Activated CD8-positive, alpha-beta memory T cell treated with anti-CD3 and anti-CD28 coated beads, Interleukin-2, amount 10 ng/mL, durations not matched to agents 7 days and 5 days (primary cell): ENCODE measurements at places on chromosomes 1 and 21. TPM values are rescaled to one million over a fixed set of nuclear protein-coding genes. Genes with fewer than 3 reads are reported as not detected.

CATSPERE gene
- total RNA-seq = 0.44 TPM

TMPRSS3 gene
- total RNA-seq = 22.3 TPM

MR1 gene
- total RNA-seq = 41.2 TPM

LRRC38 gene
- total RNA-seq = not detected
